RWPE1 (cell line): ENCODE measurements at places on chromosomes 3 and 15.

DNA sequence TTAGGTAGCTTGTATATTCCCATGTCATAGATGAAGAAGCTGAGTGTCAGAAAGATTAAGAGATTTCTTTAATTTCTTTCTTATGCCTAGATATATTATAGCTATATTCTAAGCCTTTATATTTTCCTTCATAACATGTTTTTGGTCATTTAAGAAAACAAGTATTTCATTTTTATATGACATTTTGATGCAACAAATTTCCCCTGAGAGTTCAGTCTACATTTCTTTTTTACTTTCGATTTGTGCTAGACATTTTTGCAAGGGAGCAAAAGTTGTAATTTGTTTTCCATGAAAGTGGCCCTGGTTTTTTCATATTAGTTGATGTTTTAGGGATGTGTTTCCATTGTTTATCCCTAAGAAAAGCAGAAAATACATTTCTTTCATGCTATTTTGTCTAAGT, 344.9 kb downstream of the NLGN1 start:
- no peak for DNase-seq

DNA sequence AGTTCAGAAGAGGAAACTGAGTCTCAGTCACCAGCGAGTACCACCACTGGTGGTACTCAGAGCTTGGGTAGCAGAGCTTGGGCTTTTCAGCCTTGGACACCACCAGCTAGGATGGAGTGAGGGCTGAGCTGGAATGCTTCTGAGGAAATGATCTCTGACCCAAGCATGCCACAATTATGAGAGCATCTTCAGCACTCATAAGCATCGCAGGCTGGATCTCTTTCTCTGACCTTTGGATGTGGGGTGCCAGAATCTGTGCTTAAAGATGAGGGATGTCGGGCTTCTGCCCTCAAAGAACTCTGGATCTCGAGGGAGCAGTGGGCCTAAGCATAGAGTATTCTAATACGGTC, 36.4 kb downstream of the ZNF710 start:
- DNase-seq, result no peak

DNA sequence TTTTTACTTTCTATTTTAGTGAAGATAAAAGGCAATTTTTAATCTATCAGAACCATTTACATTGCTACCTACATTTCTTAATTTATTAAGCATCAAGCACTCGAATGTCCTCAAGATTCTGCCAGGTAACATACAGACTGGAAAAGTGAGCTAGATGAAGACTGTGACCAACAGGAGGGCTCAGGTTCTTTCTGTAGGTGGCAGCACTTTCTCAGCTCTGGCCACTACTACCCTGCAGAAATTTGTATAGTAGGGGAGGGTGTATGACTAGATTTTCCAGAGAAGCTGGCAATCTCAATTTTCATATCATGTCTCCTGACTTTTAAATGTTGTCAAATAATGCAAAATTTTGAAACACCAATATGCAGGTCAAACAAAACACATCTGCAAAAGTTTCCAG, 165.0 kb upstream of the SUCLG2 start:
- DNase-seq, result no peak

GRCh38 chr15:59819092-59819491, 130.0 kb upstream of the BNIP2 start:
- DNase-seq, result no peak

DNA sequence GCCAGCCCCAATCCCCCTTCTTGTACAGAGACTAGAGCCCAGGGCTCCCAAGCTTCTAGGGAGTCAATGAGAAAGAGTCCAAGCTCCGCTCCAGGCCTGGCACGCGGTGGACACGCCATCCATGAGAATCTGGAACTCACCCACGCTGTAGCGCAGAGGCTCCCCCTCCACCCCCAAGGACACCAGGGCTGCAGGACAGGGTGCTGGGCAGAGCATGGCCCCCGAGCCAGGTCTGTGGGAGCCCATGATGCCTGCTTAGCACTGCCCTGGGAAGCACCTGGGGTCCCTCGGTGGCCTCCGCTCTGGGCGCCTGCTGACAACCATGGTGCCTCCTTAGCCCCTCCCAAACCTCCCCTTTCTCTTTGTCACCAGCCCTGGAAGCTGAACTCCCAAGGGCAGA, 28.5 kb downstream of the ACSBG1 start:
- no peak for DNase-seq

DNA sequence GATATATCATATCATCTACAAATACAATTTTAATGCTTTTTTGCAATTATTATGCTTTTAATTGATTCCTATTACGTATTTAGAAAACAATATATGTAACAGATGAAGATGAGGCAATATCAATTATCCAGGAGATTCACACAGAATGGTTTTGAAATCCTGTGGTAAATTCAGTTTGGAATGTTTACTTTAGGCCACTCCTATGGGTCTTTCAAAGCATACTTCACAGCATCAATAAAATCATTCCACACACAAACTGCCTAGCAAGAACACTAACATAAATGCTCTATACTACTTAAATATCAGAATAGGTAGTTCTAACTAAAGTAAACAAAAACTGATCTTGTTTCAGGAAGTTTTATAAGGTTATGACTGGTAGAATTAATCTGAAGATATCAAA, 90.5 kb downstream of the FAM227B start:
- DNase-seq, result peak; percentile 2

GRCh38 chr15:70034141-70034540, 63.6 kb downstream of the TLE3 start:
- DNase-seq, result no peak

GRCh38 chr15:49438962-49439631, 16.1 kb downstream of the FGF7 start:
- no peak for DNase-seq

DNA sequence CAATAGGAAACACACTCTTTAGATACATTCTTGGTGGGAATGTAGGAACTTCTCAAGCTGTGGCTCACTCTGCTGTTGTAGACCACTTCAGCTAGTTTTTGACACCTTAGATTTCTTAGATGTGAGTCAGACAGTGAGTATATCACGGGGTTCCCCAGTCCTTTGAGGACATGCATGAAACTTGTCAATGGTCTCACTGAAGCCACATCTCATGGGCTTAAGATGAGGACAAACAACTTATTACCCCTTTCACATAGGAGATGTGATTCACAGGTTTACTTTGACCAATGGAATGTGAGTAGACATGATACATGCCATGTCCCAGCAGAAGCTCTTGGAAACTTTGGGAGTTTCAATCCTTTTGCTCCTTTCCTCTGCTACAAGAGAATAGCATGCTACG, 325.5 kb downstream of the CHST2 start:
- peak; percentile 13 for DNase-seq

DNA sequence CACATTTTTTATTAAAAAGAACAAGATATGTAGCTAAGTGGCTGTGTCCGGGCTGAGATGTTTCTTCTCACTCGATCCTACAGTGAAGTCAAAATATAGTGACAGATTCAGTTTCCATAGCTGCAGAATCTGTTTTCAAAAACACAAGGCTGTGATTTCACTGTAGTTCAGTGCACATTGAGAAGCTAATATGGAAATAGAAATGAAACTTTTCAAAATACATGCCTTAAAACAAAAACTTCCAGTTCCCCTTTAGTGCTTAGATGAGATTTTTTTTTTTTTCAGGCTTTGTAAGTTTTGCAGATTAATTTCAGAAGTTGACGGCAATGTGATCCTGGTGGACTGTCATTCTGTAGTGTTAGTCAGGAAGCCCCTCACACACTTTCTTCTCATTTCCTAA, 23.8 kb upstream of the TRAK1 start:
- DNase-seq, result no peak

DNA sequence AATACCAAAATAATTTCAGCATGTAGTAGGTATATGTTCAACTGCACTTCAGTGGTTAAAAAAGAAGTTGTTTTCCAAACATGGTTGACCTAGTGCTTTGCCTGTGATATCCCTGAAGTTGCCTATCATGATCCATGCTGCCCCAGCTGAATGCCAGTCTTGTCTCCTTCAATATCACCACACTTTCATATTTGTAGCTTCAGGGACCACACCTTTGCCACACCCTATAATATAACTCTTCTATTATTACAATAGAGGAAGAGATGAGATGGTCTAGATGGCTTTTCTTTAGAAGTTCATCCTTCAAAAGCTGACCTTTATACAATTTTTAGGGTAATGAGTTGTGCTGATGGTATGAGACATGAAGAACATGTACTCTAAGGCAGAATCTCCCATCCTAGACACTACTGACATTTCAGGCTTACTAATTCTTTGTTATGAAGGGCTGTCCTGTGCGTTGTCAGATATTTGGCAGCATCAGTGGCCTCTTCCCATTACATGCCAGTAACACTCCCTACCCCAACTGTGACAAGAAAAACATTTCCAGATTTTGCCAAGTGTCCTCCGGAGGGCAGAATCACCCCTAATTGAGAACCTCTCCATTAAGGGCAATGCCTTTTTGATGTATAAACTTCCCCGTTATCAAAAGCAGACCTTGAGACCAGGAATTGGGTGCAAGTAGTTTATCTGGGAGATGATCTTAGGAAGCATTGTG, 76.2 kb upstream of the PLCL2 start:
- DNase-seq, result no peak

GRCh38 chr3:114903213-114903612, 243.9 kb downstream of the ZBTB20 start:
- DNase-seq, result no peak

- no peak for DNase-seq
Observed at GRCh38 chr3:131386429-131387165, 5.0 kb downstream of the NUDT16 start.

DNA sequence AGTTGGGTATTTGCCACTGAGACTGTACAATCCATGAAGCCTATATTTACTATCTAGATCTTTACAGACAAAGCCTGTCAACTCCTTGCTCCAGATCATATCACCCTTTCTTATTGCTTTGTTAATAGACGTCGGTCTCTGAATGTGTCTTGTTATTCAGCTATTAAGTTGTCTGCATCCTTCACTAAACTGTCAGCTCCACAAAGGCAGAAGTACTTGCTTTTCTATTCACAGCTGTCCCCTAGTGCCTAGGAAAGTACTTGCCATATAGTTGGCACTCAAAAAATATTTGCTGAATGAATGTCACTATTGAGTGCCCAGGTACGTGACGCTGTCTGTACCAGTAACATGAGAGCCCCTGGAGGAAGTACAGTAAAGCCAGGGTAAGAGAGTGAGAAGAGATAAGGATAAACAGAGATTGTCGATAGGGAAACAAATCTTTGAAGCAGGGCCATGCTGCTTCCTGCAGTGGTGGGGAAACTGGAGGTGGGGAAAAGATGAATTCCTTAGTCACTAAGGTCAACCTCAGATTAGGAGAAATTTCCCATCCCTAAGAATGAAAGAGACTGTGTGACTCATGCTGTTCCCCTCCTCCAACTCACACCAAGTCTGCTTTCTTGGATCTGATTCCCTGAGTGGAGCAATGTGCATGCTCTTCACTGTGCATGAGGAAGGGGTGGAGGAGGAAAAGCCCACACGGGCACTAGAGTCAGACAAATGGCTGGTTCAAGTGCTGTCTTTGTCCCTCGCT, 36.3 kb downstream of the PRICKLE2 start:
- peak; percentile 78 for DNase-seq

DNA sequence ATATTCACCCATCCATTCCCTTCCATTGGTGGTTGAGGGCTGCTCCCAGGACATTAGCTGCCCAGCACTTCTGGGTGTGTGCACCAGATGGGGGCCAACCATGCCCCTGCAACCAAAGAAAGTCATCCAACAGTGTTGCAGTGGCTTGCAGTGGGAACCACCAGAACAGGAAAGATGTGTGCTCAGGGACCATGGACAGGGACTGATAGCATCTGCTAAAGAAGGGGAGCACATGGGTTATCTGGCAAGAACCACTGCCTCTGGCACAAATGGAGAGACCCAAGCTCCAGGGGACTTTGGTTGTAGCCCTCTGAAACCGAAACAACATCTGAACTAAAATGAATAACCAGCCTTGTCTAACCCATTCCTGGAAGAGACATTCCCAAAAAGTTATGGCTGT, 8.1 kb downstream of the DCLK3 start:
- DNase-seq, result no peak

- peak; percentile 34 for DNase-seq
Observed at GRCh38 chr15:79682285-79682684, 214.5 kb downstream of the MTHFS start.

DNA sequence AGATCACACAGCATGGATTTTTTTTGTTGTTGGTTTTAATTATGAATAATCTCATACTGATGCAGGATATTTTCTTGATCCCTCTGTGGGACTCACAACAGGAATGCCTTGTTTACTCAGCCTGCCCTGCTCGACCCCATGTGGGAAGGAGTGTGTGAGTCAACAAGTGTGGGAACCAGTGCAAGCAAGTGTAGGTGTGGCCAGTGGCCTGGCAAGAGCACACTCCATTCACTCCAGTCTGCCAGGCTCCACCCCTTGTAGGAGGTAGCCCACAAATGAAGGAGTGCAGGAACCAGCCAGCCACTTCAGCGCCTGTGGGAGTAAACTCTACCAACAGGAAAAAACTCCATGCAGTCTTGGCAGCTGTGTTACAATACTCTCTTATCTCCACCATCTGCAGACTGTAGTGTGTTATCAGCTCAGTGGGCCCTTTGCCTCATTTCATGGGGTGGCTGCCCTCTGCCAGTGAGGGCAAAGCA, 393.6 kb downstream of the OTOL1 start:
- DNase-seq, result peak; percentile 39

GRCh38 chr15:98025237-98025636, 64.7 kb downstream of the ARRDC4 start:
- peak; percentile 55 for DNase-seq

- DNase-seq, result no peak
Observed at GRCh38 chr15:41150279-41150678, 34.2 kb upstream of the INO80 start.

GRCh38 chr3:117248153-117248552, 538.6 kb downstream of the TUSC7 start:
- no peak for DNase-seq

DNA sequence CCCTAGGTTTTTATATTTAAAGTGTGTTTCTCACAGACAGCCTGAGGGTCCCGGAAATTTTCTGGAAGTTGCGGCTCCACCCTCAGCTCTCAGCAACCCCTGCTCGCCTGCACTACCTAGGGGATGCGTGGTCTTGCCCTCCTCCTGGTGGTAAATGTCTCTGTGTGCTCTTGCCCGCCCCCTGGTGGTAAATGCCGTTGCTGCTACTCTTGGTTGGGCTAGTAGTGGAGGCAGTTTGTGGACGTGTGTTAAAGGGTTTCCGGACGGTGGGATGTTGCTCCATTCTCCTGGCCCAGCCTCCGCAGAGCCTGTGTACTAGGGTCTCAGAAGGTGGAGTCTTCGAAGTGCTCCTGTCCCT, 27.4 kb downstream of the STOML1 start:
- DNase-seq, result peak; percentile 86

GRCh38 chr3:123429362-123430125, 19.3 kb downstream of the ADCY5 start:
- DNase-seq, result no peak

GRCh38 chr3:174318181-174318580, 541.0 kb upstream of the NAALADL2 start:
- DNase-seq, result no peak
